ENCODE measurements at places on chromosomes 4 and X.
A peak's percentile ranks its signal among the peaks of the same experiment; 100 is the strongest.

DNA sequence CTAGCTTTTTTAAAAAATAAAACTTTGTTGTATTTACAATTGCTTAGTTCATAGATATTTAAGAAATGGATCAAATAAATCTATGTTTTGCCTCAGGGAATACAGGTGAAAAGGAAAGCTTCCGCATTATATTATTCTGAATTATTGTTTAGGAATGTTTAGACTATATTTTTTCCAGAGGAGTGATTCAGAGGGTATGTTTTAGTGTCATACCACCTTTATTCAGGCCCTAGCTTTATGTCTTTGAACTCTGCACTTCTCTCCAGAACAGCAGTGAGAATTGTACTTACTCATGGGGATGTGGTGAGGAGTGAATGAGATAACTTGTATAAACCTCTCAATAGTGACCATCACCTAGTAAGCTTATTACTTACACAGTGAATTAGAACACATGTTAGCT lies 14.0 kb downstream of the SLIT2 start:
- no peak for DNase-seq

DNA sequence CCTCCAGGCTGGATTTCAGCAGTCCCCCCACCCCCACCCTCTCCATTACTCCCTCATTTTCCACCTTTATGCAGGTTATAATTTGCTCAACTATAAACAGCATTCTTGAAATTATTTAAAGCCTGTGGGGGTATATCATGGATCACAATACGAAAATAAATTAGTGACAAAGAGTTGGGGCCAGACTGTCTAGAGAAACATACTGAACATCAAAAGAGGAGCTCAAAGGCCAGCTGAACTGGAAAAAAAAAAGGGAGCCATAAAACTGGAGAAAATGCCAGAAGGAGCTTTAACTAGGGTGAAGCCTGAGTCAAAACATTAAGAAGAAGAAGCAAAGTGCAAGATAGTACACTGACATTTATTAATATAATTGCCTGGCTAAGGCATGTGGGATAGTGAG lies 137.8 kb downstream of the ANTXR2 start:
- DNase-seq = no peak

DNA sequence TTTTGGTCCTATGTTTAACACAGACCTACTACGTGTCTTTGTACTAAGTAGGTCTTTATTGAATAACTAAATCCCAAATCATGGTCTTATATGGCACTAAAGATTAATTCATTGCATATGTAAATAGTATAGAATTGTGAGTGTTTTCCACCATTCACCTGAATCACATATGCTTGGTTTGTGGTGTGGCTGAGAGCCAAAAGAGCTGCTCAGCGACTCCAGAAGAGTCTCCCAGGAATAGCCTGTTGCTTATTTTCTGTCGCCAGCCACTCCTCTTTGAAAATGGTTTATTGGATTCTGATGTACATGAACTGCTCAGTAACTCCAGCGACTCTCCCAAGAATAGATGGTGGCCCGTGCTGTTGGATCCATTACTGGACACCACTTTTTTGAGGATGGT lies 184.5 kb downstream of the CLCN4 start:
- no peak for DNase-seq

GRCh38 chrX:109774706-109775105 lies 41.6 kb upstream of the ACSL4 start:
- DNase-seq = peak; percentile 47

- no peak for DNase-seq
These were observed 639.5 kb upstream of the AADAT start for GRCh38 chr4:170729236-170729635.

DNA sequence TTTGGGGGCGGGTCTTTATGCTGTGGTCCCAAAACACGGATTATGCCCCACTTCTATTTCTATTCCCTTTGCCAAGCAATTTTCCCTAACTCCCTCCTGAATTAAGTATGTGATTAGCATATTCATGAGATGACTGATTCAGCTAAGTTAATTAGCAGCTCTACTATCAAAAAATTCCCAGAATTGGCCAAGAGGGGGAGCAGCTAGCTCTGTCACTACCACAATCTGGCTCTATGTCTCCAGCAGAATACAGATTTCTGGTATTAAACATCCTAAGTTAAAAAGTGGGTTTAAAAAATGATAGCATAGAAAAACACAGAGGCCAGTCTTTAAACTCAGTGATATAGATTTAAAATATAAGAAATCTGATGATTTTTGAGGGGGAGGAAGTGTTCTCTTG lies 80.3 kb downstream of the GPC4 start:
- peak; percentile 32 for DNase-seq

DNA sequence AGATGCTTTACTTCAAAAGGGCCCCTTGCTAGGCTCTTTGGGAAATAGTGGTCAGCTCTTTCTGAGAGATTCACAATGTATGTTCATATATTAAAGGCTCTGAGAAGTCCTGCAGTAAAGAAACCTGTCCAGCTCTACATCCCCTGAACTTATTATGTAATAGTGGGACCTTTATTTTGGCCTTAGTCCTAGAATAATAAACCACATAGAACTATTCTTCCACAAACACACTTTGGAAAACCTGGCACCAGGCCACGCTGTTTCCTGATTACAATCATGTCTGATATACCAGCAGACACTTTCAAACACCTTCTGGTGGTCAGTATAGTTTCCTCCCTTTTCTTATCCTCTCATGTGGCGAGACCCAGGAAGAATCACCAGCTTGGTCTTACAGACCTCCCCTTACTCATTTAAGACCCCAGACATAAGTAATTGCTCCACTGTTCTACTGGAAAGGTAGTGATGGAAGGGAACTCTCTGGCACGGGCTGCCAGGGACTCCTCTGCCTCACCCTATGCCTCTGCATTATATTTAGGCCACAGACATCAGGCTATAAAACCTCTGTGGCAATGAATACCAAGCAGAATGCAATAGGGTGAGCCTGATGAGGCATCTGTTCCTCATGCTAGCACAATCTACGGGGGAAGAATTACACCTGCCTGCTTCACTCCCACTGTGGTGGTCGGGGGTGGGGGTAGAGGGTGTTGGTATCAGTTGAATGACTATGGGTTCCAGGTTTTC lies 5.7 kb upstream of the PPEF1 start:
- no peak for DNase-seq

- no peak for DNase-seq
These were observed 5.2 kb downstream of the TFE3 start for GRCh38 chrX:49037883-49038475.

DNA sequence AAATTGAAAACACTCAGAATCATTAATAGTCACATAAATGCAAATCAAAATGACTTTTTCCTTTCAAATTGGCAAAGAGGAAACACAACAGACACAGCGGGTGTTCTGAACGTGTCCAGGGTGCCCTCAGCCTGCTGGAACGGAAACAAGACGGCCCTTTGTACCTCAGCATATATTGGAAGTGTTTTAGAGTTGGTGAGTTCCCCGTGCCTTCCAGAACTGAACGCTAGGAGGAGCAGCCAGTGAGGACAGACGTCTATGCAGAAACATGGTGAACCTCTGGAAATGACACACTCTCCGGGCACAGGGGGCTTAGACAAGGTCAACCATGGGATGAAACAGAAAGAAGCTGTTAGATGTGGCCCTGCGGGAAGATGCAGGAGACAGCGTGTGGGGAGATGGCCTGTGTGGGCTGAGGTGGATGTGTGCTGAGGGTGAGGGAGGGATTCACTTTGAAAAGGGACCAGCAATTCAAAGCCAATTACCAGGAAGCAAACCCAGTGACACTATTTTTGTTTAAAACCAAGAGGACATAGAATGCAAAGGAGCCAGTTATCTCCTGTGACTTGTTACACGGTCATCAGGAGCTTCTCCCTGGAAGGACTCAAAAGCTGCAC lies 40.4 kb downstream of the RNF212 start:
- peak; percentile 57 for DNase-seq

GRCh38 chr4:133600008-133600407 lies 450.9 kb downstream of the PCDH10 start:
- no peak for DNase-seq

DNA sequence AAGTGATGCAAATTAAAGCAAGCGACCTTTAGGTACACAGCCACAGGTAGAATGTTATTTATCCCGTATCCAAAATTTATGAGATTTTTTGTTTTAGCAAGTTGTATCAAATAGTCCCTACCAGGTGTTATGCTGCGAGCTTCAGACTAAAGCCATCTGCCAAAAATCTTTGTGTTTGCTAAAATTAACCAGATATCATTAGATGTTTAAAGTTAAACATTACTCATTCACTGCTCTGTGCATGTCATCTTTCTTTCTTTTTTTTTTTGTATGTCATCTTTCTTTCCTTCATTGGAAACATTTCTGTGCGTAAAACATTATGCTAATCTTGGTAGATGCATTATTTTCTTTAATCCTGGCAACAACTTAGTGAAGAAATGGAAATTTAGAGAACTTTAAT lies 173.1 kb downstream of the FHIP1A start:
- DNase-seq = no peak

DNA sequence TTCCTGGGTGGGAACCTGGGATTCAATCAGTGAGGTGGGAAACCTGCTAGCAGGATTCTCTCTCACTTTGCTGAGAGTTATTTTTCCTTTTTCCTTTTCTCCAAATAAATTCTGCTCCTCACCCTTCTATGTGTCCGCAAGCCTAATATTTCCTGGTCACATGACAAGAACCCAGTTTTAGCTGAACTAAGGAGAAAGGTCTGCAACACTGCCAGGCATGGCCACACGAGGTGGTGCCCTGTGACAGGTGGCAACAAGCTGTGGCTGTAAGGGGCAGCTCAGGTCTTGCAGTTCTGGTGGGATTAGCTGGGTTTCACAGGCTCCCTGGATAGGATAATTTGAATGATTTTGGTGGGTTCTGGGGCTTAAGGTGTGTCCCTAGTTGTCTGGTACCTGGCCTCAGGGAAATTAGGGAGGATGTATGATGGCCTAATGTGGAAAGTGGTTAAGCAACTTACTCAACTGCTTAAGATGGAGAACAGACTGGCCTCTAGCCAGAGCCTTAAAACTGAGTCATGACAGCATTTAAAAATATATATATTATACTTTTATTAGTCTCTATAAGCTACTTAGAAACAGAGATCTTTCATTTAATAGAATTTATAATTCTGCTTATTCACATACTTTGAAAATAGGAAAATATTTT lies 215.0 kb downstream of the IL15 start:
- no peak for DNase-seq

DNA sequence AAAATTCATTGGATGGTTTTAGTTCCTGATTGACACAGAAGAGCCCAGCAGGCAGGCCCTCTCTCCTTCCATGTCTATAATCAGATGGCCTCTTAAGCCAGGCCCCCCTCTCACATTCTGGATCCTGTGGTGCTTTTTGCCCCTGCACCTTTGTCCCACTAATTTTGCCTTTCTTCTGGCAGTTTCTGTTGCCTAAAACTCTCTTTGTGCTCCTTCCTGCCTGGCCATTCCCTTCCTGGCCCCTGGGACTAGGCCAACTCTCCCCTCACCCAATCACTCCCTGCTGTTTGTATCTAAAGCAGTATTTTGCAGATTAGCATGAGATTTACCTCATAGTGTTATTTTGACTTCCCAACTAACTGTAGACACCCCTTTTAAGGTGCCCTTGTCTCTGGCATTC lies 42.7 kb upstream of the DDX3X start:
- no peak for DNase-seq

DNA sequence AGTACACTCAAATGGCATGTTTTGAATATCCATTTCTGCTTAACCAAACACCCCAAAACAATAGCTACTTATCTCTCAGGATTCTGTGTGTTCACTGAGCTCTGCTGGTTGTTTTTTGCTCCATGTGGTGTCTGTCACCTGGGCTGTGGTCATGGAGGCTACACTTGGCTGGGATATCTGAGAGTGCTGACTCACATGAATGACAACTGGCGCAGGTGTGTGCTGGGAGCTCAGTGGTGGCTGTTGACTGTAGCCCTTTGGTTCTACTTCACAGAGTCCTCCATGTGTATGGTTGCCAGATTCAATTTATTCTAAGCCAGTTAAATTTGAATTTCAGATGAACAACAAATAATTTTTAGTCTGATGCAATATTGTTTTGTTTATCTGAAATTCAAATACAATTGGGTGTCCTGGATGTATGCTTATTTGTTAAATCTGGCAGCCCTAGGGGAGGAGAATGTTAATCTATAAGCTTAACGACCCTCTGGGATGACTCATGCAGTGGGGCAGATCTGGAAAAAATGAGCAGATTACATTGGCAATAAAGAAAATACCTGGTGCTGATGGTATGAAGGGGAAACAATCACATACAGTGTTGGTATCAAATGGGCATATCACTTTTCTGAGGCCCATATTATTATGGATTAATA lies 28.2 kb upstream of the TCEAL4 start:
- DNase-seq = no peak

DNA sequence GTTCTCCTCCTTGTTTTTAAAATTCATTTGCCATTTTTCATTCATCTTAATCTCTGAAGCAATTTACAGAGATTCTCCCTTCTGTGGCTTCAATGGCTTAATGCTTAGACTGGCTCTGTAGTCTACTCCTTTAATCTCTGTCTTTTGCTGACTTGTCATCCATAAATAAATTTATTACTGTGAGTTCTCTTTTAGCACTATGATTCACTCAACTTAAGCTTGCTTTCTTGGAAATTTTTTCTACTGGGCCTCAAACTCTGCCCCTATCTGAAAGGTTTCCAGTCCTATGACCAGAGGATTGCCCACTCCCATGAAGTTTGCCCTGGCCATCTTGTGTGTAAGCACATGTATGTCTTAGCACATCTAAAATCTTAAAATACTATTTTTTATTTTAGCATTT lies 251.1 kb downstream of the DCLK2 start:
- no peak for DNase-seq

- peak; percentile 25 for DNase-seq
These were observed 659.8 kb upstream of the MAGEB2 start for GRCh38 chrX:29555465-29556091.

- DNase-seq = peak; percentile 55
These were observed 29.2 kb downstream of the HTT-AS start for GRCh38 chr4:3044870-3045819.

- DNase-seq = no peak
These were observed 109.9 kb downstream of the AFF1 start for GRCh38 chr4:87044511-87045233.

GRCh38 chrX:115357326-115358120 lies 68.0 kb downstream of the LUZP4 start:
- DNase-seq = no peak

Data from activated CD4-positive, alpha-beta T cell treated with anti-CD3 and anti-CD28 coated beads, Interleukin-2, amount 50 U/mL, for 16 hours (primary cell).